Left renal pelvis (tissue), 4 donors: ENCODE measurements at places on chromosomes 13 and 19.

GRCh38 chr13:84238381-84238780, 356.1 kb upstream of the SLITRK1 start:
- no peak for DNase-seq

DNA sequence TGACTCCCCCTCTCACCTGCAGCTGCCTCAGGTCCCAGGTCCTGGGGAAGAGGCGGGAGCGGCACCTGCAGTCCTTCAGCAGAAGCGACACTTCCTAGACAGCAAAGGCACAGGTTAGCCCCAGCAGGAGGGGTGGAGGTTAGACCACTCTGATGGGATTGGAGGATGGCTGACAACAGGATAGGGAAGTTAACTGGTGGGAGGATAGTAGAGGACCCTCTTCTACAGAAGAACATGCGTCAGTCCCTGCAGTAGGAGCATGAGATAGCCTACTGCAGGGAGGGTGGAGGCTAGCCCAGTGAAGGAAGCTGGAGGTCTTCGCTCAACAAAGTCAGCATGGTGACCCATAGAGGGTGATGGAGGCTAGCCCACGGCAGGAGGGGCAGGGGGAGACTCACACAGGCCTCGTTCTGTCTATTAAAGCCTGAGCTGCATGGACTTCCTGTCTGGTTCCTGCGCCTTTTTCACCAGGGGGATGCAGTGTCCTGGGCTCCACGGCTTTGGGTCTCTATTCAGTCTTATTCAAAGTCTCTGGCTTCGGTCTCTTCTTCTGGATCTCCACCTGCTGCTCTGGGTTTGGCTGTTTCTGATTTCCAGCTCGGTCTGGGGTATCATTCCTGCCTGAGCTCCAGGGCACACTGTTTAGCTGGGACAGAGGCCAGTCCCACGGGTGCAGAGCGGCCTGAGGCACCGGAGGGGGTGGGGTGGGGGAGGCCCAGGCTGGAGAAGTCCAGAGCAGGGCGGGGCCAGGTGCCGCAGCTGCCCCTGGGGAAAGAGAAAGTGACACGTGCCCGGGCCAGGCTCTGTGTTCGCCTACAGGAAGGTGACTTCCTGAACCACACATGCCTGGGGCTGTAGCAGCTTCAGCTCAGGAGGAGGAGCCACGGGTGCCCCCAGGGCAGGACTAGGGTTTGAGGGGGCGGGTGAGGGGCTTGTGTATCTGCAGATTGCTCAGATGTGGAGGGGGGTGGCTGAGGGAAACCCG, 7.3 kb downstream of the IFNL3 start:
- DNase-seq, result no peak

- no peak for DNase-seq
Observed at GRCh38 chr19:33471111-33471996, 50.2 kb downstream of the PEPD start.

GRCh38 chr13:51922771-51923480, 61.2 kb downstream of the CCDC70 start:
- DNase-seq, result no peak

DNA sequence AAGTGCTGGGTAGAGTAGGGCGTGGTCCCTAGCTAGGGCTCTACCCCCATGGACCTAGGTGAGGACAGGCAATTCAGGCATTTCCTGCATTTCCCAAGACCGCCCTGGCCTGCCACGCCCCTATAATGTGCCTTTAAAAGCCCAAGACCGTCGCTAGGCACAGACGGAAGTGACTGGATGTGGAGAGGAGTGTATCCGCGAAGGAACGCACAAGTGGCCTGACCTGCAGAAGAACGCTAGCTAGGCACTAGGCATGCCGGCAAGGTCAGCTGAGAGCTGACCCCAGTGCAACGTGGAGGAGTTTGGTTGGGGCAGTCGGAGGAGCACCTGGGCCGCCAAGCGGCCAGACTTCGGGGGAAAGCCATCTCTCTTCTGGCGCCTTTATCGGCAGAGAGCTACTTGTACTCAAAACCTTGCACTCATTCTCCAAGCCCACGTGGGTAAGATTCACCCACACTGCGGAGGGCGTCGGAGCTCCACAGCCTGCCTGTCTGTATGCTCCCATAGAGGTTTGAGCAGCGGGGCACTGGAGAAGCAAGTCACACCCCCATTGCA, 370.0 kb downstream of the FGF9 start:
- no peak for DNase-seq

DNA sequence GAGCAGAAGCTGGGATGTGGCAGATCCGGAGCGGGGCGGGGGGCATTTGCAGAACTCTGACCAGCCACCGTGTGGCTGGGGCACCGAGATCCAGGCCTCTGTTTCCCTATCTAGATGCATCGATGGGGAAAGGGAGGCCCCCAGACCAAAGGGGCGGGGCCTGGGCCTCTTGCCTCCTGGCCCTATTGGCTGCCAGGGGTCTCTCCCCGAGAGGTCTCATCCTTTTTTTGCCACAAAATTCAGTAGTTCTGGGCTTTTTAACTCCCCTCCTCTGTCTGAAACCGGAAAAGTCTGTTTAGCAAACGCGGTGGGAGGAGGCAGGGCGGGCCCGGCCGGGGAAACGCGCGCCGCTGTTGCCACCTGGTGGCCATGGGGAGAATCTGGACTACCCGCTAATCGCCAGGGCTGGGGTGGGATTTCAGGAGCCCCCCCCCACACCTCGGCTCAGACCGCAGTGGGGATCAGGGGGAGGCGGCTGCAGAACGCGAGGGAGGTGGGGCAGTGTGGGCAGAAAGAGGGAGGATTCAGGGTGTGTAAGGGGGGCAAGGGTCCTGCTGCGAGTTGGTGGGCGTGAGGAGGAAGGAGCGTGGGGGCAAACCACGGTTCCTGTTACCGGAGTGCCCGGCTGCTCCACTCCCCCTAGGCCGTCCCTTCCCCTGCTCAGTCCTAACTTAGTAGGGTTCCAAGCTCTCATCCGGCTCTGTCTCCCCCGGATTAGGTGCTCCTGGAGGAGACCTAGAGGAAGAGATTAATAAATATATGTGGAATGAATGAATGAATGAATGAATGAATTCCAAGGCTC, 28.3 kb downstream of the IL12RB1 start:
- DNase-seq, result peak; percentile 64

DNA sequence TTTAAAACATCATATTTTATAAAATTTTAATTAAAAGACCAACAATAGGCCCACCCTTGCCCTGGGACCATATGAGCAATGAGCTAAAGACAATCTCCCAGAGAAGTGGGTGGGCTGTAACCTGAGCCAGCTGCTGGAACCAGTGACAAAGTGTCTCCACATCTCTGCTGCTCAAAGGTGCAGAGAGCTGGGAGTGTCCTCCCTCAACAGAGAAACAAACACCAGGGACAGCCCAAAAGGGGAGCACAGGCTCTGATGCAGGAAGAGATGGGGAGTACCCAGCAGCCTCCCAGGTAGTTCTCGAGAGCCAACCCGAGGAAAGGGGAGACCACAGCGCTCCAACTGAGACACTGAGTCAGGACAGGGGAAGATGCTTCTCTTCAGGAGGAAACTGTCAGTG, 39.1 kb downstream of the DOCK9 start:
- DNase-seq, result no peak

DNA sequence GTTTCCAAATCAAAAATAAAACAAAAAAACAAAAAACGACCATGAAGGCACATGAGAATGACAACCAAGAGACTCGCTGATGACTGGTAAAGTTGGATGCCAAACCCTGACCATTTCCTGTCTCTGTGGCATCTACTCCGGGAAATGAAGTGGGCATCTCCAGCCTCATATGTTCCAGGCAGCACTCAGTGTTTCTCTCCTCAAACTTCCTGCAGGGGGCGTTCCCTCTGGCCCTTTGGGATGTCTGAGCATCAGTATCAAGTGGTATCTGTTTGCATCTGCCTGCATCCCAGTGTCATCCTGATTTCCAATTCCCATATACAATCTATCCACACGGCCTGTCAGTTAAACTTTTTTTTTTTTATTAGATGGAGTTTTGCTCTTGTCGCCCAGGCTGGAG, 9.8 kb upstream of the SIGLEC12 start:
- no peak for DNase-seq

DNA sequence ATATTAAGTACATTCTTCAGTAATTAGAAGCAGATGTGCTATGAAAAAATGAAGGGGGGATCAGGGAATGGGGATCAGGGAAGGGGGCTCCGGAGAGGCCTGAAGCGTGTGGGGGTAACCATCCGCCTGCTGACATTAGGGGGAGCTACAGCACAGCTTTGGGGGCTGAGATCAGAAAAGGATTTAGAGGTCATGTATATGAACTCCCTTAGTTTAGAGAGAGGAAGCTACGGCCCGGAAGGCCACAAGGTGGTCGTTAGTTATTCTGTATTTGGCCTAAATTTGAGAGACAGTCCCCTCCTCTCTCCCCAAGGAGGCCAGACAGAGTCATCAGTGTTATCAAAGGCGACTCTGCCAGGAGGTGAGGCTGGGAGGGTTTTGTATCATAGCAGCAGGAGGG, 99.0 kb downstream of the TM9SF2 start:
- no peak for DNase-seq

GRCh38 chr13:69363360-69363759, 744.3 kb upstream of the ATXN8OS start:
- no peak for DNase-seq

DNA sequence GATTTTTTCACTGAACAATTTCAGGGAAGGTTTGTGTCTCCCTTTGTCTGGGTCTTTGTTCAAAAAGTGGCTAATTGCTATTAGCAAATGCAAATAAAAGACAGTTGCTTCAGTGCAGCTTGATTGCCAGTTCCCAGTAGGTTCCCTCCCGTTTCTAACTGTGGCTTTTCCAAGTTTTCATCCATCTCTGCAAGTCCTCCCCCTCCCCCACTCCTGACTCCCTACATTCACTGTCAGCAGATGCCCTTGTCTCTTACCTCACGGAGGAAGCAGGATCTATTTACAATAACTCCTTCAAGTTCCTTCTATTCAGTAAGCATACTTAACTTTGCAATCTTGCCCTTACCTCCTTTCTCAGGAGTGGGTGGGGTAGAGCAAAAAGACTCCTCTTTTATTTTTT, 55.4 kb upstream of the SCEL start:
- DNase-seq, result no peak

GRCh38 chr19:28075229-28075628, 1137.7 kb downstream of the UQCRFS1 start:
- no peak for DNase-seq

- DNase-seq, result no peak
Observed at GRCh38 chr13:110989331-110989730, 74.5 kb upstream of the ANKRD10 start.

DNA sequence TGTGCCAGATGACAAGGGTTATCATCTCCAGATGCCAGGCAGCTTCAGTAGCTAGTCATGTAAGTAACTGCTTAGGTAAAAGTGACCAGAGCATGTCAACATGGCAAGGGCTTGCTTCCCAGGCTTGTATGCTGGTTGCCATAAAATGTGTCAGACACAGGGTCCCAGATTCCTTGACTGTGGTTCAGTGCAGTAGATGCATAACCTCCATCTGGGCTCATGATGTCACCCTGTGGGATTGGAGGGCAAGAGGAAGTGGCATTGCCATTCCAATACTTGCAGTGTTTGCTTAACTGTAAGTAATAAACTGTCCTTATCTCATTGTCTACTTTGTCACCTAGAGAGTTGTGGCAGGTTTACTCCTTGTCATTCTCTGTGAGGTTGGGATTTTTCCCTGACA, 226.8 kb downstream of the PCDH17 start:
- DNase-seq, result no peak

GRCh38 chr19:19651076-19651475, 7.6 kb upstream of the GMIP start:
- no peak for DNase-seq

DNA sequence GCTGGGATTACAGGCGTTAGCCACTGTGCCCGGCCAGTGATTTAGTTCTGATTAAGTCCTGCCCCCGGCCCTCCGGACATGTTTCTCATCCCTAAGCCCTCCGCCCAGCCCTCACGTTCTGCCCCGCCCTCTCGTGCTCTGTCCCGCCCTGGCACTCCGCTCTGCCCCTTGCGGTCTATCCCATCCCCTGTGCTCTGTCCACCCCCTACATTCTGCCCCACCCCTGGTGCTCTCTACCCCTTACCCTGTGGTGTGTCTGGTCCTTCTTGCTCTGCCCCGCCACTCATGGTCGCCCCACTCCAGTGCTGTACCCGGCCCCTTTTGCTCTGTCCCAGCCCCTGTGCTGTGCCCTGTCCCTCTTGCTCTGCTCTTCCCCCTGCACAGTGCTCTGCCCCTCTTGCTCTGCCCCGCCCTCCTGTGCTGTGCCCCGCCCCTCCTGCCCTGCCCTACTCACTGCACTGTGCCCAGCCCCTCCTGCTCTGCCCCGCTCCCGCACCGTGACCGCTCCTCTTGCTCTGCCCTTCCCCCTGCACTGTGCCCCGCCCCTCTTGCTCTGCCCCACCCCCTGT, 3.0 kb downstream of the GTPBP3 start:
- DNase-seq, result no peak

DNA sequence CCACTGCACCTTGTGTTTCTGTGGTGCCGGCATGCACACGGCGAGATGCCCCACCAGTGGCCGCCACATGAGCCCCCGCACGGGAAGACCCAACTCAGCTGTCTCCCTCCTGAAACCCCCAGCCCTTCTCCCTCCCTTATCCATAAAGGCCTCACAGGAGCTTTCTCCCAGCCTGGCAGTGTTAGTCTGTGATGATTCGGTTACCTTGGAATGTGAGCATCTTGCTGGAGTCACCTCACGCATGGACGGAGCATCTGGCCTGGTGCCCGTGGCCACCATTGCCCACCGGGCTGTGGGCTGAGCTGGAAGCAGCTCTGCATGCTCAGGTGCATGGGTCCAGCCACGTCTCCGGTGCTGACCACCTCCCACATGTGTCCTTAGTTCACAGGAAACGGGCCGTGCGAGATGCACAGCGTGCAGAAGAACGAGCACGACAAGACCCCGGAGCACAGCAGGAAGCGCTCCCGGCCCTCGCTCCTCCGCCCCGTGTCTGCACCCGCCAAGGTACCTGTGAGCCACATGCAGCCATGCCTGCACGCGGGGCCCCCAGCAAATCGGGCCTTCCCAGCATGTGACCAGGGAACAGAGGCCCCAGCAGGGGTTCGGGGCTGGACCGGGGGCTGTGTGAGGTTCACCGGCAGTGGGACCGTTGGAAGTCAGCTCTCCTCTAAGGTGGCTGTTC, 22.0 kb downstream of the SIN3B start:
- no peak for DNase-seq

DNA sequence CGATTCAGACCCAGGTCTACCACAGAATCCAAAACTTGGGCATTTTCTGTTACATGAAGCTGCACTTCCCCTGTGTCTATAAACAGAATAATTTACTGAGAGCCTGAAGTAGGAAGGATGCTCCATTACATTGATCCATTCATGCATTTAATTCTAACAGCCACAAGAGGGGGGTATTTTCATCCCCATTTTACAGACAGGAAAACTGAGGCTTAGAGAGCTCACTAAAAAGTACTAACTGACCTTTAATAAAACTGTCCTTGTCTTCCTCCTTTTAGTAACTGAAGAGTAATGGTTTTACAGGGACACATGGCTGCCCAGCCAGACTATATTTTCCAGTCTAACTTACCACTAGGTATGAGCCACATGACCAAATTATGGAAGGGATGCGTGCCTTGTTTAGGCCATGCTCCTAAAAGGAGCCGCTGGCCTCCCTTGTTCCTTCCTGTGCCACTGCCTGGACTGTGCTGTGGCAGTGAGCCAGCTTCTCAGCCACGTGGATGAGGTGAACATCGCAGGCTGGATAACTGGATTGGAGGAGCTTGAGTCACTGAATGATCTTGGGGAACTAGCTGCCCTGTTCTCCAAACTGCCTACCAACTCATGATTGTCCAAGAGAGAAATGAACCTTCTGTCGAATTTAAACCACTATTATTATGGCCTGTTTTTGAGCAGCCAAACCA, 108.3 kb downstream of the DOCK9 start:
- no peak for DNase-seq
